ENCODE measurements at places on chromosomes 7 and 10.

GRCh38 chr7:4124556-4125477, 557.3 kb upstream of the FOXK1 start:
- no peak for DNase-seq

DNA sequence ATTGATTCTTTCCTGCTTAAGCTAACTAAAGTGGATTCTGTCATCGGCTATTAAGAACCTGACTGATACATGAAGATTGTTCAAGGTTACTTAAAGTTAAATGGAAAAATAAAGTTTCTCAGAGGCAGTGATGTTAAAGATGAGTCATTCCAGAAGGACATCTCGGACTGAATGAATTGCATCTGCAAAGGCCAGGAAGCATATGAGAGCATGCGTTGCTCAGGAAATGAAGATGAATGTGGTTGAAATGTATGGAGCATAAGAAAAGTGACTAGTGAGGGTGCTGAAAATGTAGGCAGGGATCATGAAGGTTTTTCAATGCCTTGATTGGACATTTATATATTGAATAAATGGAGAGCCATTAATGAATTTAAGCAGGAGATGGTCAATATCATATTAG, 133.9 kb upstream of the GHITM start:
- DNase-seq: no peak

DNA sequence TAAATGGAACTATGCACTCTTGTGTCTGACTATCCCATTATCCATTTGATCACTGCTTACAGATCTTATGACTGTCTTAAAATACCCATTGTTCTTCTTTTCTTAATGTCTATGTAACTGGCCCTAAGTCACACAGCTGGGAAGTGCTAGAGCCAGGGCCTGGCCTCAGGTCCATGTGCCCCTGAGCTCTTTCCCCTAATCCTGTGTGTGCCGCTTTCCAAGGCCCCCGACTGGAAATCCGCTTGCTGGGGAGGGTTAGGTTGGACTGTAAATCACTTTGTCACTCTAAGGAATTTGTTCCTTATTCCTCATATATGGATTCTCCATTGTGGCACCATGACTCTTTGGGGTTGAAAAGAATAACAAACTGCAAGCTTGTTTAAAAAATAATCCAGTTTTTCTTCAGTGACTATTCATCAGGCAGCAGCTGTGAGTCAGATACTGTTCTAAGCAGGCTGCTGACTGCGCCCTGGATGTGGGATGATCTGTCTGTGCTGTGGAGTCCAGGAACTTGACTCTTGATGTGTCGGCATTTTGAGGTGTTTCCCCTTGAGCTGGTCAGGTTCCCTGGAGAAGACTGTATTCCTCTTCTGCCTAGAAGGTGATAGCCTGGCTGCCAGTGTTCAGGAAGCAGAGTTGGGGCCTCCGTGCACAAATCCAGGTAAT, 236.3 kb downstream of the SDK1 start:
- DNase-seq: no peak

DNA sequence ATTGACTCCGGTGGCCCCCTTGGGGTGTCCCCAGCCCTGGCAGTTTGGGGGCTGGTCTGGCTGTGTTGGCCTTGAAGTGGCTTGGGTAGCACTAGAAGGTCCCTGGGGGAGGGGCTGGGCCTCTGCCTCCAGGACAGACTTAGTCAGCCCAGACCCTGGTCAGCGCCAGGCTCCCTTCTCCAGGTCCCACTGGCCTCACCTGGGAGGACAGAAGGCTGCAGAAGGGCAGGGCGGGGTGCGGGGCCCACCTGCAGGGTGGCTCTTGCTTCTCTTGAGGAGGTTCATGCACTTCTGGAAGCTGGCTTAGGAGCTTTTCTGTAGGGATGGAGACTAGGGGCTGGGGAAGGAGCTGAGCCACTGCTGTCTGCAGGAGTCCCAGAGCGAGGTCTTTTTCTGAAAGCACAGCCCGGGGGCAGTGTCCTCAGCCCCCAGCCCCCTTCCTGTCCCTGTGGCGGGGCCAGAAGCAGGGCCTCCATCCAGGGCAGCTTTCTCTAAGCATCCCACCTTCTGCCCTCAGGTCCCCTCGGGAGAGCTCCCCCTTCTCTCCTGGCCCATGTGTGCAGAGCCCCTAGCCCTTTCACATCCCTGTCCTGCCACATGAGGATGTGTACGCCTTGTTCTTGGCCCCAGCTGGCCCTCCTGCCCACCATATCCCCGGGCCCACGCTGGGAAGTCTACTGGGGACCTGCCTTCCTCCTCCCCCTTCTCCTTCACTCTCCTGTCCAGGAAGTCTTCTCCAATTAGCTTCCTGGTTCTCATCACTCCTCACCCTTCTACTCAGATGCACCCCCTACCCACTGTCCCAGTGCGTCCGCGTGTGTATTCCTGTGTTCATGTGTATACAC, 11.0 kb downstream of the TBATA start:
- DNase-seq: no peak

Measured in NCI-H510A (cell line).